ENCODE measurements at places on chromosomes 7 and 10. TPM values are rescaled to one million over a fixed set of nuclear protein-coding genes. Genes with fewer than 3 reads are reported as not detected.

The C7orf57 gene
- not detected for total RNA-seq

The SRRM3 gene
- total RNA-seq: 2.5 TPM

The FRMPD2 gene
- 1.2 TPM for total RNA-seq

The NKX1-2 gene
- total RNA-seq: not detected

The ITPRID1 gene
- total RNA-seq: 3.1 TPM

The CYP2E1 gene
- 1.4 TPM for total RNA-seq

The ATOH7 gene
- 0.65 TPM for total RNA-seq

DNA sequence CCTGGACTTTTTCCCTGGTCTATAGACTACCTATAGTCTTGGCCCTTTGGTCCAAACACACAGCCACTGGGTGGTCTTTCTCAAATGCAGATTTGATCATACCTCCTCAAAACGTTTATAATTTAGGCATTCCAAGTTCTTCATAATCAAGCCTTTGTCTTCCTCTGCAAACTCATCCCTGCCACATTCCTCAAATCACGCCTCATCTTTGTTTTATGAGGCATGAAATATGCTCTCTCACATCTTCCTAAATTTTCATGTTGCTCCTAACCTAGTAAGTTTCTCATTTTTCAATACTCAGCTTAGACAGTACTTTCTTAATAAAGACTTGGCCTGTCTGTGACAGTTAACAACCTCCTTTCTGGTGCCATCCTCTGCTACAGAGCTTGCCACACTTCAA, 10.9 kb upstream of the HERC4 start:
- no peaks in the 10 kb centered on the region for H3K36me3 ChIP-seq
- H3K27me3 ChIP-seq: peaks cover 3% of the 10 kb centered on the region
- no peak overlapping the region for H3K4me3 ChIP-seq
- no peak overlapping the region for H3K27ac ChIP-seq

DNA sequence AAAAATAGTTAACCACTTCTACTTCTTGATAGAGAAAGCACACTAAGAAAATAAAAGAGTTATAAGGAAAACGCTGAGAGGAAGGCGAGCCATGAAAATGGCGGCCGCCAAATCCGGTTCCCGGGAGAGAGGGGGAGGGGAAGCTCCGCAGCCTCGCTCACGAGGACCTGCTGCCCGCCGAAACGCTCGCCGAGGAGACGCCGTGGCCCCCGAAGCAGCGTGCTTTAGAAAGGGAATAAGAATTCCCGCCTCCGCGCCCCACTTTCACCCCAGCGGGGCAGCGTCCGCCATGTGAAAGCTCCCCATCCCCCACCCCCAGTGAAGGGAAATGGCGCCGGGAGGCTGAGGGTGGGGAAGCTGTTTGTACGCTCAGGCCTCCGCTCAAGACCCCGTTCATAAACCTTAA, 505 bp downstream of the HNRNPA2B1 start:
- peak overlapping the region; percentile 100 for H3K27ac ChIP-seq
- peaks cover 52% of the 10 kb centered on the region for H3K36me3 ChIP-seq
- no peaks in the 10 kb centered on the region for H3K27me3 ChIP-seq
- peak overlapping the region; percentile 100 for H3K4me3 ChIP-seq
- peaks cover 46% of the 10 kb centered on the region for H3K4me1 ChIP-seq

- H3K4me1 ChIP-seq: peaks cover 21% of the 10 kb centered on the region
- peak overlapping the region; percentile 53 for H3K27ac ChIP-seq
- peak overlapping the region; percentile 69 for H3K4me3 ChIP-seq
- peaks cover 6% of the 10 kb centered on the region for H3K36me3 ChIP-seq
- no peak for DNase-seq
Measured at GRCh38 chr10:92573091-92573797, 649 bp downstream of the IDE start.

- no peaks in the 10 kb centered on the region for H3K27me3 ChIP-seq
- H3K36me3 ChIP-seq: peaks cover 67% of the 10 kb centered on the region
- peak overlapping the region; percentile 78 for H3K27ac ChIP-seq
Measured at GRCh38 chr10:100357059-100357858, 10.2 kb downstream of the SCD start.

DNA sequence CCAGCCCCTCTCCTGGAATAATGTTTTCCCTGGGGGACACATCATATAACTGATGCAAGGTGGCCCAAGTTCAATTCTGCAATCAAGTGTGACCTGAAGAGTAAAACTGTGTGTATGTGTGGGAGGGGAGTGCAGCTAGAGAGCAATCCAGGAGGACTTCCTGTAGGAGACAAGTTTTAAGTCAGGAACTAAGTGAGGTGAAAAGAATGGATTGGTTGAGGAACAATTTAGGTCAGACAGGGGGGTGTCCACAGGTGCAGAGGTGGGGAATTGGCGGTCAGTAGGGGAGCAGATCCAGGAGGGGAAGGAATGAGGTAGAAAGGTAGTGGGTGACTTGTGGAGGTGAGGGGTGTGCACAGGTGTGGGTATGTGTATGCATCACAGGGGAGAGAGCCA, 82.6 kb downstream of the NEURL1 start:
- H3K27ac ChIP-seq: peak overlapping the region; percentile 90
- no peaks in the 10 kb centered on the region for H3K36me3 ChIP-seq
- no peak overlapping the region for H3K4me3 ChIP-seq
- H3K4me1 ChIP-seq: peaks cover 55% of the 10 kb centered on the region

GRCh38 chr7:25263337-25263736, 35.1 kb upstream of the NPVF start:
- no peak overlapping the region for H3K4me3 ChIP-seq
- DNase-seq: no peak
- no peaks in the 10 kb centered on the region for H3K4me1 ChIP-seq
- no peaks in the 10 kb centered on the region for H3K36me3 ChIP-seq
- H3K27me3 ChIP-seq: peaks cover 21% of the 10 kb centered on the region
- no peak overlapping the region for H3K27ac ChIP-seq

DNA sequence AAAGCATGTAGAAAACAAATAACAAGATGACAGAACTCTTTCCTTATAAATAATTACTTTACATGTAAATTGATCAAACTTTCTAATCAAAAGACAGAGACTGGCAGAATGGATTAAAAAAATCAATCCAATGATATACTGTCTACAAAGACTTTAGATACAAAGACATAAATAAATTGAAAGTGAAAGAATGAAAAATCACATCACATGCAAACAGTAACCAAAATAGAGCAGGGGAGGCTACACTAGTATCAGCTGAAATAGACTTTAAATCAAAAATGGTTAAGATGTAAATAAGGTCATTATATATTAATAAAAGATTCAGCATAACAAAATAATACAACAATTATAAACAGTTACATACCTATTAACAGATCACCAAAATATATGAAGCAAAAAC, 97.3 kb downstream of the SNX13 start:
- no peak overlapping the region for H3K4me3 ChIP-seq
- no peak for DNase-seq
- H3K36me3 ChIP-seq: peaks cover 20% of the 10 kb centered on the region
- no peaks in the 10 kb centered on the region for H3K27me3 ChIP-seq
- H3K27ac ChIP-seq: no peak overlapping the region
- peaks cover 8% of the 10 kb centered on the region for H3K4me1 ChIP-seq

GRCh38 chr10:125316436-125316835, 156.1 kb upstream of the CTBP2 start:
- no peaks in the 10 kb centered on the region for H3K27me3 ChIP-seq
- H3K4me3 ChIP-seq: no peak overlapping the region
- DNase-seq: no peak
- no peak overlapping the region for H3K27ac ChIP-seq

GRCh38 chr10:112202561-112203241, 19.1 kb upstream of the GPAM start:
- no peak for DNase-seq
- peak overlapping the region; percentile 58 for H3K27ac ChIP-seq
- H3K4me1 ChIP-seq: peaks cover 3% of the 10 kb centered on the region
- no peak overlapping the region for H3K4me3 ChIP-seq
- H3K27me3 ChIP-seq: peaks cover 8% of the 10 kb centered on the region

DNA sequence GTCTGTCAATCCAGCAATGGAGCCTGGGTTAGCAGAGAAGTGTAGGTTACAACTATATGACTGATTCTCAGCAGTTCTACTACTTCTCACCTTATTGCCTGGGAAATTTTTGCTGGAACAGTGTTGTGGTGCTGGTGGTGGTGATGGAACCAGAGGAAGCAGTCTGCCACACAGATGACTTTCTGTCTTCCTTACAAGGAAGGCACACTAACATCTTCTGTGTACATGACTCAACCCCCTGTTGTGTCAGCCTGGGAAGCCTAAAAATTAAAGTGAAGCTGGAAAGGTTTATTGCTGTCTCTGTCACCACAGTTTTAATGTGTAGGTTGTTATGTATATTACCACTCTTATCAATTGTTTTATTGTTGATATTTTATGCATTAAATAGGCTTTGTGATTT, 40.3 kb downstream of the ANKRD7 start:
- no peak for DNase-seq
- H3K4me3 ChIP-seq: no peak overlapping the region
- H3K27ac ChIP-seq: no peak overlapping the region
- no peaks in the 10 kb centered on the region for H3K36me3 ChIP-seq
- no peaks in the 10 kb centered on the region for H3K27me3 ChIP-seq
- H3K4me1 ChIP-seq: no peaks in the 10 kb centered on the region

DNA sequence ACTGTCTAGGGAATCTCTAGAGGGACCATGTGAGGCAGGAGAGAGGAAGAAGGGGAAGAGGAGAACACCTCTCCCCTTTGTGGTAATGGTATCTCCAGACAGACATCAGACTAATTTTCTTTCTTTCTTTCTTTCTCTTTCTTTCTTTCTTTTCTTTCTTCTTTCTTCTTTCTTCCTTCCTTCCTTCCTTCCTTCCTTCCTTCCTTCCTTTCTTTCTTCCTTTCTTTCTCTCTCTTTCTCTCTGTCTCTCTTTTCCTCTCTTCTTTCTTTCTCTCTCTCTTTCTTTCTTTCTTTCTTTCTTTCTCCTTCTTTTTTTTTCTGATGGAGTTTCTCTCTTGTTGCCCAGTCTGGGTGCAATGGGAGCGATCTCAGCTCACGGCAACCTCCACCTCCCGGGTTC, 73.2 kb upstream of the PAX2 start:
- peaks cover 88% of the 10 kb centered on the region for H3K27me3 ChIP-seq
- peaks cover 2% of the 10 kb centered on the region for H3K4me1 ChIP-seq
- no peak overlapping the region for H3K4me3 ChIP-seq
- no peak overlapping the region for H3K27ac ChIP-seq

GRCh38 chr10:69818676-69819239, 17.1 kb downstream of the COL13A1 start:
- H3K27me3 ChIP-seq: peaks cover 45% of the 10 kb centered on the region
- peaks cover 2% of the 10 kb centered on the region for H3K4me1 ChIP-seq
- H3K4me3 ChIP-seq: no peak overlapping the region
- H3K36me3 ChIP-seq: no peaks in the 10 kb centered on the region

DNA sequence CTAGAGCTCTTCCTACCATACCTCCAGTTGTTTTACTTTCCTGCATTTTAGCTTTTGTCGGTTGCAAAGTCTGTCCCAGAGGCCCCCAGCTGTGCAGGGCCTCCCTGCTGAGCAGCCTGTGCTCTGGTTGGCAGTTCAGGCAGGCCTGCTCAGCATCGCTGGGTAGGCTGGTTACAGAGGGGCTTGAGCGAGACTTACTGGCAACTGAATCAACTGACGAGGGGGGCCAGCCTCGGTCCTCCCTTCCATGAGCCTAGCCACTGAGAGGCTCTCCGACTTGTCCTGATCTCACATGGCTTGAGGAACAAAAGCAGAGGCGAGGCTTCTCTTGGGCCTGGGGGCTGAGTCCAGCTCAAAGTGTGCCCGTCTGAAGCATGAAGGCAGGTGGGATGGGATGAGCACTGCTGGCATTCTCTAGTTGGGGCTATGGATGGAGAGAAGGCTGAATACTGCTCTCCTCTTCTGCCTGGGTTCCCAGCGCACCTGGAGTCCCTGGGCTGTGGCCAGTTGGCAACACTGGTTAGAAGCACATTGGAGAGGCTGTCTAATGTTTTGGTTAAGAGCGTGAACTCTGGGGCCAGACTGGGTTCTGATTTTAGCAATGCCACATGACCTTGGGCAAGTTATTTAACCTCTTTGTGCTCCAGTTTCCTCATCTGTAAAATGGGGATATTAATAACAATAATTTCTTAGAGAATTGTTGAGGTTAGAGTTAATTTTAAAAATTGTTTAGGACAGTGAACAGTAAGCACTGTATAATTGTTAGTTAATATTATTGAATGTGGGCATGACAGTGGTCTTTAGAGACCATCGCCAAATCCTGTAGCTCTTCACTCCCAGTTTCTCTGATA, 6.9 kb upstream of the SFRP5 start:
- H3K4me3 ChIP-seq: no peak overlapping the region
- peaks cover 40% of the 10 kb centered on the region for H3K4me1 ChIP-seq
- DNase-seq: no peak

Measured in progenitor cell of endocrine pancreas (in vitro differentiated cells).